ENCODE measurements at places on chromosomes 16 and 17.

DNA sequence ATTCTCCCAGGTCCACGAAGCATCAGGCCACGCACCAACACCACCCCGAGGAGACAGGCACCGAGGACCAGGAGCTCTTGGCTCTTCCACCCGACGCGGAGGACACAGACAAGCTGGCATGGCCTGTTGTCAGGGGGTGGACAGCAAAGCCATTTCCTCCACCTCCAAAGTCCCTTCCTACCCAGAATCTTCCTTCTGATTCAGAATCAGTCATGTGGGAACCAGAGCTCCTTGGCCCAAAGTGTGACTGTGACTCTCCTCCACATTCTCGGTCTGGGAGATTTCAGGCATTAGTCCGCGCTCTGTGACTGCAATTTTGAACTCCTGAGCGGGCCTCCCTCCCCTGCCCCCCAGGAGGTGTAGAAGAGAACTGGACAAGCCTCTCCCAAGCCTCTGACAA is 9.2 kb downstream of the DNAH17 start:
- DNase-seq = no peak

GRCh38 chr17:80365983-80366382 is 49.0 kb upstream of the ENDOV start:
- DNase-seq = no peak

DNA sequence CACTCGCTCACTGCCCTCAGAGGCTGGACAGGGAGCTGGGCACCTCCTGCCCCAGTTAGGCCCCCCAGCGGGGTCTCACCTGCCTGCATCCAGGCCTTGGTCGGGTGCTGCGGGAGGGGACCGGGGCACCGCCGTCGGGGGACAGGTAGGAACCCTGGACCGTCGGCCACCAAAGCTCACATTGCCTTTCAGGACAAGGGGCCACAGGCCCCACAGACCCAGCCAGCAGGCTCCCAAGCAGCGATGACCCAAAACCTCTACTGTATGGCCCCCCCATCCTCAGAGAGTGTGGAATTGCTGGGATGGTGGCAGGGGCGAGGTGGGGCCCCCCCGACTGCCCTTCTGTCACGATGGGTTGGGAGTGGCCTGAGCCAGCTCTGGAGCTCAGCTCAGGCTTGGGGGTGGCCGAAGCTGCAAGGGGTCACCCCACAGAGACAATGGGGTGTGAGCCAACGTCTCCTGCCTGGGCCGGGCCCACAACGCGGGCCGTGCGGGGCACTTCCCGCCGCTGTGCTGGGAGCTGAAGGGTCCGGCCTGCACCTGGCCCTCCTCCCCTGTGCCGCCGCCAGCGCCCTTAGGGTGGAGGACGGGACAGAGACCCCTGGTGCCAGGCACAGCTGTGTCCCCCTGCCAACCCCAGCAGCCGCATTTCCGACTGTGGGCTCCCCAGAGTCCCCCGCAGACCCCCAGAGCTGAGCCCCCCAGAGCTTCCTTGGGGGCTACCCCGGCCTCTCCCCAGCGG is 498 bp downstream of the IGFALS start:
- DNase-seq = no peak

DNA sequence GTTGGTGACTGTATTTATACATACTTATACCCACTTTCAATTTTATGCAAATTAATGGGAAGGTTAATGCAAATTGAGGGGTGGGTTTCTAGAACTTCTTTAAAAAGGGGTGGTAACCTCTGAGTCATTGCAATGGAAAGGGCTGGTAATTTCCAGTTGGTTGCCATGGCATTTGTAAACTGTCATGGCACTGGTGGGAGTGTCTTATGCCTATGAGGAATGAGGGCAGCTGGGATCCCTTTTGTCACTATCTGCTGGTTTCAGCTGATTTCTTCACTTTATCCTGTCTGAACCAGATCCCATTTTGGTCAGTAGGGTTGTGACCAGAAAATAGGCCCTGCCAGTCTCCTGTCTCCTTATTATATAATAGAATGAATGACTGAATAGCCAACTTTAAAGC is 1006.7 kb upstream of the GOT2 start:
- no peak for DNase-seq

GRCh38 chr16:57486858-57487834 is 853 bp upstream of the DOK4 start:
- DNase-seq = peak; percentile 59

- no peak for DNase-seq
Observed at GRCh38 chr16:69324013-69324531, 6.3 kb downstream of the PDF start.

DNA sequence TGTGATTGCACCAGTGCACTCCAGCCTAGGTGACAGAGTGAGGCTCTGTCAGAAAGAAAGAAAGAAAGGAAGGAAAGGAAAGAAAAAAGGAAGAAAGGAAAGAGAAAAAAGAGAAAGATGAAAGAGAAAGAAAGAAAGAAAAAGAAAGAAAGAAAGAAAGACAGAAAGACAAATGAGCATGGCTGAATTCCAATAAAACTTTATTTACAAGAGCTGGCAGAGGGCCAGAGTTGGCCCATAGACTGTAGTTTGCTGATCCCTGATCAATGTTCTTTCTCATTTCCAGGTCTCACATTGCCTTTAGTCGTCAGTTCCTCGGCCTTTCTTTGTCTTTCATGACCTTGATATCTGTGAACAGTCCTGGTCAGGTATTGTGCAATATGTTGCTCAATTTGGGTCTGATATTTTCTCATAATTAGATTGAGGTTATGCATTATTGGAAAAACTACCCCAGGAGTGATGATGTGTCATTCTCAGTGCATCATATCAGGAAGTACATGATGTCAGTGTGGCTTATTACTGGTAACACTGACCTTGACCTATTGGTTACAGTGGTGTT is 68.5 kb upstream of the MED9 start:
- no peak for DNase-seq

DNA sequence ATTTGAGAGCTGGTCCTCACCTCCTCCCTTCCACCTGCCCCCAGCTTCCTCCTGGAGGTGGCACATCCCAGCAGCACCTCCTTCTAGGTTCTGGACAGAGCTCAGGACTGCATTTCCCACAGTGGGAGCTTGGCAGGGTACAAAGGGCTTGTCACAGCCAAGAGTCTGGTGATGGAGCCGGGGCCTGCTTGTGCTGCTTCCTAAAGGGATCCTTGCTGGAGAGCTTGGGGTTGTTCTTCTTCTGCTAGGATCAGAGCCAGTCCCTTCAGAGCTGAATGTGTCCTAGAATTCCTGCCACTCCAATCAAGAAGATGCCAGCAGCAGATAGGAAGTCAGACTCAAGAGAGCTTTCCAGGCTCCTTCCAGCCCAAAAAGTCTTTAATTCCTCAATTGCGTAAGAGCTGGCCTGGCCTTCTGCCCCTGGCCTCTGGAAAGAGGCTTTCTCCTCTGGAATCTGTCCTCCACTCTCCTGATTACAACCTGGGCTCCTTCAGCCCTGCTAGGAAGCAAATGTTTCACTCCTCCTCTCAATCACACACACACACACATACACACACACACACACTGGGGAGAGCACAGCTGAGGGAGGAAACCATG is 4.4 kb downstream of the CD300E start:
- no peak for DNase-seq

GRCh38 chr16:28585674-28586073 is 11.2 kb downstream of the SULT1A2 start:
- DNase-seq = peak; percentile 68

Measured in retinal pigment epithelial cell (primary cell).